ENCODE measurements at places on chromosomes 13 and 19.

- DNase-seq: no peak
These were observed 19.0 kb downstream of the CYP2F1 start for GRCh38 chr19:41133260-41133659.

GRCh38 chr13:53126841-53127245, 98.2 kb downstream of the OLFM4 start:
- DNase-seq: no peak

DNA sequence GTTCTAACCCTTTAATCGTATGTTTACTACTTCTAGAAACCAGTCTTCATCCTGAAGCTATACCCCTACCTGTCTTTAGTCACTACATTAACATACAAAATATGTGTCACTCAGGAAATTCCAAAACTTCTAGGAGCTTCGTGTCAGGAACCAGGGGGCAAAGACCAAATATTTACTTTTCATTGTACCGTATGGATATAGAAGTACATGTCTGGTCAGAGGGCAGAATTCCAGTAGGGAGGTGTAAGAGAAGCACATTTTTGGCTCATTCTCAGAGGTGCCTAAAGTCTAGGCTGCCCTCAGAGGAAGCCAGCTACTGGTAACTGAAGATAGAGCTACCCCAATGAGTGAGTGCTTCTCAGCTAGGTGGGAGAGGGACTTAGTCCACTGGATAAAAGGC, 320.7 kb downstream of the DIAPH3 start:
- DNase-seq: no peak

DNA sequence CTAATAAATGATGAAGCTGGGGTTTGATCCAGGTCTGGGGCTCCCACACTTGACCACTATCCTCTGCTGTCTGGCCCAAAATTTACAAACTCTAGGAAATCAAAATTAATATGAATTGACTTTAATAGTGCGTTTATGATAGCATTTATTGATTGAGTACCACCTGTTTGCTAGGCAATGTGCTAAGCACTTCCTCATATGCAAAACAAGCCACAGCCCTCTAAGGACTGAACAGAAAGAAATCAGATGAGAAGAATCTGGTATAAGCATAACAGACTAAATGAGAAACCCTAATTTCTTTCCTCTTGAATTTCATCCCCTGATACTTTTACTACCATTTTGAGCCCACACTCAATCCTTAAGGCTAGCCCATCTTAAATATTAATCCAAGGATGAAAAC, 6.6 kb upstream of the MLNR start:
- DNase-seq: no peak

DNA sequence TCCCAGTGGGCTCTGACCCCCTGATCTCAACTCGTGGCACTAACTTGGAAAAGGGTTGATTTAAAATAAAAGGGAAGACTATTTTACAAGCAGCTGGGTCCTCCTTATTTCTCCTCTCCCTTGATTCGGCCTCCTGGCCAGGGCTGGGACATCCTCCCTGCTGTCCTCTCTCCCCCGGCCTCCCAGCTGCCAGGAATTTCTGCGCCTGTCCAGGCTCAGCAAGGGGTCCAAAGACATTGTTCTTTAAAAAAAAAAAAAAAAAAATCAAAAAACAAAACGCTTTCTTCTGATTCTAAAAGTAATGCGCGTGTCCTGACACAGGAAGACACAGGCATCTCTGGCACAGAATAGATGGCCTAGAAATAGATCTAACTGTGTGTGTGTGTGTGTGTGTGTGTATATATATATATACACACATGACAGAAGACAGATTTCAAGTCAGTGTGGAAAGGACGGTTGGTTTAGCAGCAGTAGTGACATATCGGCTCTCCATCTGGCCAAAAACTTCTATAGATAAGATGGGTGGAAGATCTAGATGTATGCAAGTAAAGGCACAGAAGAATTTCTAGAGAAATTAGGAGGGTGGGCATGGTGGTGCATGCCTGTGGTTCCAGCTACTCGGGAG, 12.3 kb upstream of the LENG8 start:
- no peak for DNase-seq

GRCh38 chr19:49151267-49152118, 3.7 kb downstream of the HRC start:
- DNase-seq: peak; percentile 48
